ENCODE measurements at places on chromosomes 6 and 20.

DNA sequence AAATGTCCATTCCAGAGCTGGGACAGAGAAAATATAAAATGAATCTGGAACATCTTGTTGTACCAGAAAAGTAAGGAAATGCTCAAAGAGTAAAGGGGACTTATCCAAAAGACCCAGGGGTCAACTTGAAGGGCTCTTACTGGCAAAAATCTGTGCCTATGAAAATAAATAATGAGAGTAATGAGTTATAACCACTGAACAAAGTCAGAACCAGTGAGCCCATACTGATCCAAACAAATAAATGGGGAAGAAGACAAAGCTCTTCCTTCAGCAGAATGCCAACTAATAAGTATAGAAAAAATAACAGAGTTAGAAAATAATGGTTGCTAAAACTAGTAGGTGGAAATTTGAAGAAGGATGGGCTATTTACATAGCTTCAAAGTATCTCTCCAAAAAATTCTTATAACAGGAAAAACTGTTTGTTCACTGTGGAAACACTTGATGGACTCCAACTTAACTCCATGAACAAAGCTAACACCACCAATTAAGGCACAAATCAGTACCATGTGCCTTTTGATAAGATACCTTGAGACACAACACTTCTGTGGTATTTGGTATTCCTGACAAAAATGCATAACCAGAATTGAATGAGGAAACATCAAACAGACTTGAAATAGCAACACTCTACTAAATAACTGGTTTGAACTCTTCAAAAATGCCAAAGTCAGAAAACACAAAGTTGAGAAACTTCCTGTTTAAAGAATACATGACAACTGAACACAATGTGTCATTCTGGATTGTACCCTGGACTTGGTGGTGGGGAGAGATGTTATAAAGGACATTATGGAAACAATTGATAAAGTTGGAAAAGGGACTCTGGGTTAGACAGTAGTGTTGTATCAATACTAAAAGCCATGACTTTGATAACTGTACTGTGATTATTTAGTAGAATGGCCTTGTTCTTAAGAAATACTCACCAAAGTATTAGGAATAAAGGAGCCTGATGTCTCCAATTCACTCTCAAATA lies 197.5 kb downstream of the ISM1 start:
- DNase-seq: no peak

GRCh38 chr6:113750151-113750855 lies 106.8 kb upstream of the MARCKS start:
- no peak for DNase-seq

DNA sequence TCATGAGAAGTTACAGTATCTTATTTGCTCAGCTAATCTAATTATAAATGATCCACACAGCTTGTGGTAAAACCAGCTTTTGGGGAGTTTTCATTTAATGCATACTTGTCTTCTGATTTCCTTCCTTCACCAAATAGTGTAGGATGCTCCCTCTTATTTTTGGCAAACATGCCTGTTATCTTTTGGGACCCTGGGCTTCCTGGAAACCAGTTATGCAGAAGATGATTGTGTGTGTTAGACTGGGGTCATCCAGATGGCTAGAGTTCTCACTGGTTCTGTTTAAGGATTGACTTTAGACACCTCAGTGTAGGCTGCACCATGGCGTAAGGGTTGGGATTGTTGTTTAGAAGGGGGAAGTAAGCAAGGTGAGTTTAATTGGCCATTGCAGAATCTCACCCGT lies 61.3 kb downstream of the PTPN1 start:
- no peak for DNase-seq

GRCh38 chr6:42761287-42762067 lies 15.6 kb upstream of the TBCC start:
- no peak for DNase-seq

DNA sequence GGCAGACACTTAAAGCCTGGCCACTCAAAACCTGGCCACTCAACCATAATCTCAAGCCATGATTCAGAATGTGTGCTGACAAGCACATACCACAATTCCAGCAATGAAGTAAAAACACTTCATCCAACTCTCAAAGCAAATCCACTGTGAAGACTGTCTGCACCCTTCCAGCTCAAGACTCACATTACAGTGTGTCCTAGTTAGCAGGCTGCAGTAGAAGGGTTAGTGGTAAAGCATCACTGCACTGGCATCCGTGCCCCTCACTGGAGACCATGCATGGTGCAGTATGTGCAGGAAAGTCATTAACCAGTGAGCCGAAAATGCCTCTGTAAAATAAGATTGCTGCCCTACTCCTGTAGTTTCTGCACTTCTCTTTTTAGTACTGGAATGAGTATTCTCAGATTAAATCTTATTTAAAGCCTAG lies 43.4 kb downstream of the SLC23A2 start:
- no peak for DNase-seq

DNA sequence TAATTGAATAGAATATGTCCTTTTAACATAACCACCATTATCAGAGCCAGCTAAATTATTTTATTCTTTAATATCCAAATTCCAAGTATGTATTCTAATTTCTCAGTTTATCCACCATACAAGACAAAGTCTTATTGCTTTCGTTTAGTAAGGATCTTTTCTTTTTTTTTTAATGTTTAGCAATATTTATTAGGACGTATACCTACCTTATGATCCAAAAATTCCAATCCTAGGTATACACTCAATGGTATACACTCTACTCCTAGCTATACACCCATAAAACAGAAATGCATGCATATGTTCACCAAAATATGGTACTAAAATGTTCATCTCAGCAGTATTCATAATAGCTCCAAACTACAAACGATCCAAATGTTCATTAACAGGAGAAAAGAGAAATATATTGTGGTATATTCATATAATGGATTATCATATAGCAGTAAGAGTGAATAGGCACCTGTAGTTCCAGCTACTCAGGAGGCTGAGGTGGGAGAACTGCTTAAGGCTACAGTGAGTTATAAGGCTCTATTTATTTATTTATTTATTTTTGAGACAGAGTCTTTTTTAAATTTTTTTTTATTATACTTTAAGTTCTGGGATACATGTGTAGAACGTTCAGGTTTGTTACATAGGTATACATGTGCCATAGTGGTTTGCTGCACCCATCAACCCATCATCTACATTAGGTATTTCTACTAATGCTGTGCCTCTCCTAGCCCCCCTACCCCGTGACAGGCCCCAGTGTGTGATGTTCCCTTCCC lies 17.3 kb downstream of the TNFAIP3 start:
- DNase-seq: no peak

DNA sequence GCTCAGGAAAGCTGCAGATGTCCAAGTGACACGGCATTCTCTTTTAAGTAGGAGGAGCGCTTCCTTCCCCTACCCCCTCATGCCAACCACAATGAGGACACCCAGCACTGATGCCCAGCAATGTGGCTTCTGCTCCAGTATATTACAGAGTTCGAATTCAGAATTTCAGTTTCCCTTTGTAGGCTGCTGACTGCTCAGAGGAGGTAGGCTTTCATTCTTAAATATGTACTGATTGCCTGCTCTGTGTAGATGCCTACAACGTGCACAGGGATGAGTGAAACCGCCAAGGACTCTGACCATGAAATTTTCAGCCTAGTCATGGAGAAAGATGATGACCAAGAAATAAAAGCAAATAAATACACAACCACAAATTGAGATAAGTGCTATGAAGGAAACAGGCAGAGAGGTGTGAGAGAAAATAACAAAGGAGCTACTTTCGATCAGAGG lies 50.9 kb upstream of the TNFAIP3 start:
- DNase-seq: no peak

GRCh38 chr6:115896538-115897129 lies 164.1 kb downstream of the FRK start:
- no peak for DNase-seq

- DNase-seq: no peak
Measured at GRCh38 chr20:25467441-25467840, 60.0 kb downstream of the GINS1 start.

DNA sequence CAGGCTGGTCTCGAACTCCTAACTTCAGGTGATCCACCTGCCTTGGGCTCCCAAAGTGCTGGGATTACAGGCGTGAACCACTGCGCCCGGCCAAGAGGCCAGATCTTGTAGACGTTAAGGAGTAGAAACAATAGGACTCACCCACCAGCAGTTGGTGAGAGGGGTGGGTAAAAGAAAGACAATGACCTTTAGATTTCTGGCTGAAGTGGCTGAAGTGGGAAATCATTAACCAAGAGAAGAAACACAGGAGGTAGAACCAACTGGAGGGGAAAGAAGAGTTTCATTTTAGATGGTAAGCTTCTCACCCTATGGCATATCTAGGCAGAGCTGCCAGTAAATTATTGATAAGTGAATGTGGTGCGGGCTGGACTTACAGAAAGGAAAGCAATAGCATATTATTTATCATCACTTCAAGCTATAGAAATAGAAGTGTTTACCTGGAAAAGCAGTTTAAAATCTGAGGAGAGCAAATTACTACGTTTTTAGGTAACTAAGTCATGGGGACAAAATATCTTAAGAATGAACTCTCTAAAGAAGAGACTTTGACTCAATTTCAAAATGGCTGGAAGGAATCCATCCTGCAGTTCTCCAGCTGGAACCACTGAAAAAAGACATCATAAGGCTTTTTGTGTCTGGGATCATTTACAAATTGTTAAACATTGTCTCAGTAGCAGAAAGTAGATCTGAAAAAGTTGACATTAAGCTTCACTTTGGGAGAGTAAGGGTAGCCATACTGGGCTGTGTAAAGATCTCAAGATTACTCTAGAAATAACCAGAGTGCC lies 109.6 kb downstream of the ALDH8A1 start:
- DNase-seq: no peak

DNA sequence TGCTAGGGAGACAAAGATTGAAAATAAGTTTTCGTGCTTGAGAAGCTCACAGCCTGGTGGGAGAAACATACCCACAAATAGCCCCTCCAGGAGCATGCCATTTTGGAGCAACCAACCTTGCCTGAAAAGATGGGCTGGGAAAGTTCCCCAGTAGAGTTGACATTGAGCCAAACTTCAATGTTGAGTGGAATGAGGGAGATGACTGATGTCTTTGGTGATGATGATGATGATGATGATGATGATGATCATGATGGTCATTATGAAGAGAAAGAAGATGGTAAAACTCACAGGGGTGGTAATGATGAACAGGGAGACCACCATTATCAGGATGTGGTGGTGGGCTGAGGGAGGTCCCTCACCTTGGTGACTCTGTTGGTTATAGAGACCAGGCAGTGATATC lies 283.9 kb upstream of the RNF24 start:
- DNase-seq: no peak

- DNase-seq: no peak
Measured at GRCh38 chr6:39140556-39141167, 25.7 kb upstream of the SAYSD1 start.

DNA sequence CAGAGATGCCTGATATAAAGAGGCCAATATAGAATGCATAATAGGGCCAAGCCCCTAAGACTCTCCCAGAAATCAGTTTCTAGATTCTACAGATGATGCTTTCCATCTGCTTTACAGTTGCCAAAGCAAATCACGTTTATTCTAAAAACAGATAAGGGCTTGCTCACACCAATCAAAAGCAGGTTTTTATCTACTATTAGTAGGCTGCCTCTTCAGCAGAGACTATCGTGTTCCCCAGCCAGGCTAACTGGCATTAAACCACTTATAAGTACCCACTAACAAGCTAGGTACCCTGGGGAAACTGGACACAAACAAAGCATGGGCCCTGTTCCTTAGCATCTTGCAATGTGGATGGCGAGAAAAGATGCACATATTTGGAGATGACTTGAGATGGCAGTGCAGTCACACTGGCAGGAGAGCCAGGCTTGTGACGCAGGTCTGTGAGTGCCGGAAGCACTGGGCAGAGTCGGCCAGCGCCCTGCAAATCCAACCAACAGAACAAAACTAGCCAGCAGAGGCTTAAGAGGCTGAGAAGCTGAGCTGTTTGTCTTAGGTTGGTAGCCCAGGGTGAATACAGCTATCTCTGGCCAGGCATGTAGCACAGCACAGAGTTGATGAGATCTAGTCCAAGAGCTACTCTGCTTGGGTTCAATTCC lies 73.4 kb downstream of the GFOD1 start:
- DNase-seq: no peak

DNA sequence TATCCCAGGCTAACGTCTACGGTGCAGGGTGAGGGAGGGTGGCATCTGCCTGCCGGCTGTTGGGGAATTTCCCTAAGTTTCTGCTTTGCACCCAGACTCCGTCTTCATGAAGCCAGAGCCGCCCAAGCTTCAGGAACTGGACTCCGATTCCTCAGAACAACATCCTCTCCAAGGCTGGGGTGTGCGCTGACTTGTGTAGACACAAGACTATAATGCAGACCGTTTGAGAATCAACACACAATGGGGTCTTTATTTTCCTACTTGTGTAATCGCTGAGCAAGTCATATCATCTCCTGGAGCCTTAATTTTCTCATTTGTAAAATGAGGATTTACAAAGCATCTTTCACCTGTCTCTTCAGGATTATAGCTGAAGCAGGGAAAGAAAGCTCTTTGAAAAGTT lies 160.5 kb upstream of the AGPAT4 start:
- DNase-seq: no peak

GRCh38 chr6:8130399-8130798 lies 28.1 kb upstream of the EEF1E1 start:
- DNase-seq: no peak

GRCh38 chr20:5331340-5331739 lies 14.6 kb upstream of the PROKR2 start:
- DNase-seq: no peak

- no peak for DNase-seq
Measured at GRCh38 chr6:97246842-97247241, 36.2 kb downstream of the MMS22L start.

DNA sequence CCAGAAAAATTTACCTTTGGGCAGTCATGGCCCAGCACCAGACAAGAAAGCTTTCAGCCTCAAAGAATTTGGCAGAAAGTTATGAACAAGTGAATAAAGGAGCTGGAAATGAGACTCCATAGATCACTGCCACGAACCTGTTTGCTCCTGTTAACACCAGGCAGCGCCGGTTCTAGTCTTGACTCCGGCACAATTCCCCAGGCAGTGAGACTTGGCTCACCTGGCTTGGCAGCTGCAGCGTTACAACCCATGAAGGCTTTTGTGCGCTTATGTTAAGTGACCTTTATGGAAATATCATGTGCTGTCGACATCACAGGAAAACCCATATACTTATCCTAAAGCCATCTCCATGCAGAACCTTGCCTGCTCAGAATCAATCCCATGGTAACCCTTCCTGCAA lies 22.2 kb upstream of the FOXC1 start:
- DNase-seq: no peak

GRCh38 chr6:131159578-131159977 lies 24.3 kb downstream of the AKAP7 start:
- peak; percentile 45 for DNase-seq

GRCh38 chr6:152598901-152599537 lies 38.1 kb downstream of the SYNE1 start:
- DNase-seq: no peak
